RKO (cell line): ENCODE measurements at places on chromosomes 11 and 22.

- no peak for DNase-seq
These were observed 16.5 kb downstream of the BRD1 start for GRCh38 chr22:49811020-49811791.

- no peak for DNase-seq
These were observed 7.1 kb downstream of the DDB1 start for GRCh38 chr11:61325649-61326414.

DNA sequence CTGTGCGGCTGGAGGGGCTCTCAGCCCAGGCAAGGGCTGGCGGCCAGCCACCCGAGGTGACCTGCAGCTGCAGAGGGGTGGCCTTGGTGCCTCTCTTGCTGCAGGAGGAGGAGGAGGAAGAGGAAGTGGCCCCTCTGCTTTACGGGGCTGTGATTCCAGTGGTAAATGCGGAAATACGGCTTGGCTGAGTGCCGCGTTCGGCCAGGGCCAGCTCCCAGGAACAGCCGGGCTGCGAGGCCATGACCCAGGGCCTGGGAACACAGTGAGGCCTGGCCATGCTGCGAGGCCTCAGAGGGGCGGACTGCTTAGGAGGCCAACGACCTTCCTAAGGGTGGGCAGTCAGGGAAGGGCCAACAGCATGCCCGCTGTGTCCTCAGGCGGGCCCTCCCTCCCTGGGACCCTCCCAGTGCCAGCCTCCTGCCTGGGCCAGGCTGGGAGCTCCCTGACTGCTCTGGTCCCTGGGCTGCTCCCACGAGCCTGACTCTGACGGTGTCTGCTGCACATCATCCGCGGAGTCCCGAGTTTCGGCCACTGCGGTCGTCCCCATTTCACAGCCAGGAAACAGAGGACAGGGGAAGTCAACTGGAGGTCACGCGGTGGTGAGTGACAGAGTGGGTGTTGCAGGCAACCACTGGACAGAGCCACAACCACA, 20.8 kb upstream of the PPARA start:
- DNase-seq = no peak

DNA sequence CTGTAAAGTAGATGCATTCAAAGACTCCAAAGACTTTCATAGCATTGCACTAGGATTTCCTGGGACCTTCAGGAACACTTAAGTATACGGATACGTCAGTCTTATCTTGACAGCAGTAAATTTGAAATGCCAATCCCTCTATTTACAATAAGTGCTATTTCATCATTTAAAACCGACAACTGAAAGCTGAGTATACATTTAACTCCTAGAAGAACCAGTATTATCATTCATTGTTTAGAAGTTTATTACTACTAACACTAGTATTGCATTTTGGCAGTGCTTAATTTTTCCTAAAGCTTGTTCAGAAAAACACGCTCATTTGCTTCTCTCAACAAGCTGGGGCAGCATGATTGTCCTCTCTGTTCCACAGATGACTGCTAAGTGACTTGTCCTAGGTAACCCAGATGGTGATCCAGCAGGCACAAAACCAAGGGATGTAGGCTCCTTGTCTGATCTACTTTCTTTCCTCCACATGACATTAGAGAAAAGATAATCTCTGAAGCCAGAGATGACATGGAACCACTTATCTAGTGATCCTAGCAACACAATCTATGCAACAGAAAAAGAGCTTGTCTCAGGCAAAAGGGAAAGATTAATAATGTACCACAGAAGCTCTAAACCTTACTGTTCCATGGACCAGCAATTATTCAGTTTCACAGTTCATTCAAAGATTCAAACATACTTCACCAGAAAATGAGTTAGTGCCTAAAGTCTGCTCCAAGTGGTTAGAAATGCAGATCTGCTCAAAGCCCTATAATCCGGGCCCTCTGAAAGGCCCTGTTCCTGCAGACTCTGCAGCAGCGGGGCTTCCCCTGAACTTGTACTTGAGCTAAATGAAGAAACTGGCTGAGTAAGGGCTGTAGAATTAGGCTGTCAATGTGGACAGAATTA, 5.2 kb downstream of the MAML2 start:
- no peak for DNase-seq

DNA sequence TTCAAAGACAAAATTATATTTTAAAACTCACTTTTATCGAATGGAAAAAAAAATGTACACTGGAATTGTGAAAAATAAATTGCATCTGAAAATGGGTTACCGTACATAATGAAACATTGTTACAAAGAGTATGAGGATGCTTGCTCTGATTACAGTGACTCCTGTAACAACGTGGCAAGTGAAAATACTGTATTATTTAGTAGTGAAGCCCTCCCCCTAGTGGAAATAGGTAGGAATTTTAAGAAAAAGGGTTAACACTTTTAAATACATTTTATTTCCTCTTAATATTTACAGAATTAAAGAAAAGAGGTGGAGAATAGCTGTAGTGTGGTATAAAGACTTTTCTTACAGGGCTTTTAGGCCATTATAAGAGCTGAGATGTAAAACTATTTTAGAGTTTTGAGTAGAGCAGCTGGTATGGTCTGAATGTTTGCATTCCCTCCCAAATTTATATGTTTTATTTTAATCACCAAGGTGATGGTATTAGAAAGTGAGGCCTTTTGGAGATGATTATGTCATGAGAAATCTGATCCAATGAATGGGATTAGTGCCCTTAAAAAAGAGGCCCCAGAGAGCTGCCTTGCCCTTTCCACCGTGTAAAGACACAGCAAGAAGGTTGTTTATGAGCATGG, 25.2 kb downstream of the FAM76B start:
- DNase-seq = peak; percentile 74

- no peak for DNase-seq
These were observed 79.9 kb upstream of the TCF20 start for GRCh38 chr22:42350373-42350772.

DNA sequence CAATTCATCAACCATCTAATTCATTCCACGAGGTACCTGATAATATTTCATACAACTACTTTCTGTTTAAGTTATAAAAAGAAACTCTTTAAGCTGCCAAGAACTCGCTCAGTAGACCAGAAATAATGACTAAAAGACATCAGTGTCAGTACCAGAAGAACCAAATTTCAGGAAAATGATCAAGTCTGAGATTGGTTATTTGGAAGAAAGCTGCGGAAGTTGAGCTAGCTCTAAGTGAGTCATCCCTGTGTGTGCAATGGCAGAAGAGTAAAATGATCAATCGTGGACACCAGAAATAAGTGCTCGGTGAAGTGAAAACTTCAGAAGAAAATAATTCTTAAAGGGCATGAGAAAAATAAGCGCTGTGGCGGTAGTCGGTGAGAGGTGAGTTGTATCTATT, 933.2 kb upstream of the CHORDC1 start:
- DNase-seq = no peak

DNA sequence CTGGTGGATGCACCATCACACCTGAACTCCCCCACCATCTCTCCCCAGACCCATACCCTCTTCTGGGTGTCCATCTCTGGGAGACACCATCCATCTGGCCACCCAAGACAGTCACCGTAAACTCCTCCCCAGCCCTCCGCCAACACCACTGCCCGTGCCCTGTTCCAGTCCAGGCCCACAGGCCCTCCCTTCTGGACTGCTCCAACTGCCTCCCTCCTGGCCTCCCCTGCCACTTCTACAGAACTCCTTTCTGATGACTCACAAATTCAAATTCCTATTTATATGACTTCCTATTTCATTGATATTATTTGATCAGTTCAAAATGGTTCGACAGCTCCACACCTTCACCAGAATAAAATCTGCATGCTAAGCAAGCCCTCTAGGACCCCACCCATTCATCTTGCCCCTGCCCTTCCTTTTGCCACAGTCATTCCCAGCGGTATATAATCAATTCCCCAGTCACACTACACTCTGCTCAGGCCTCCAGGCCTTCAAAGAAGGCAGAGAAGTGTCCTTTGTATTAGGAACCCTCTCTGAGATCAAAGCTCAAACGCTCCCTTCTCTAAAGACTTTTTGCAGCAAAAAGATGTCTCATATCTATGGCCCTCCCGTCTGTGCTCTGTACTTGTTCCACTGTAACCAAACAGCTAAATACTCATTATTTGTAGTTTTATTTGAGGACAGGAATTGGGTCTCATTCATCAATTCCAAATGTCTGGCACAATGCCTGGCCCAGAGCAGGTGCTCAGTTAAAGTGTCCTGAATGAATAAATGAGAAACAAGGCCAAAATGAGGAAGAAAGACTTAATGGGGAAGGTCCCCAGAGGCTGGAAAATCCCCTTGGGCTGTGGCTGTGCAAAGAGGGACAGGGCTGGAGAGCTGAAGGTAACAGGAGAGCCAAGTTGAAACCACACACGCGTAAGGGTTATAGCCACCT, 29.0 kb downstream of the MYH9 start:
- DNase-seq = no peak

DNA sequence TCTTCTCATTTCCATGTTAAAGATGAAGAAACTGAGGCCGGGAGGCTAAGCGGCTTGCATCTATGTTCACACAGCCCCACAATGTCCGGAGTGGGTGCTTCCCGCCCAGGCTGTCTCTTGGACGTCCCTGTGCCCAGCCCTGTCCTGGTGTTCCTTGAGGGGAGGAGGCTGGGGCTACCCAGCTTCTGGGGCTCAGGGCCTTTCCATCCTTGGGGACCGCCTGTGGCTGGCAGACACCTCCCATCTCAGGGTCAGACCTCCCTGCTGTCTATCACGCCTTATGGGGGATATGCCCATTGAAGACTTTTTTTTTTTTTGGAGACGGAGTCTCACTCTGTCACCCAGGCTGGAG, 95.5 kb downstream of the WNT7B start:
- DNase-seq = no peak

DNA sequence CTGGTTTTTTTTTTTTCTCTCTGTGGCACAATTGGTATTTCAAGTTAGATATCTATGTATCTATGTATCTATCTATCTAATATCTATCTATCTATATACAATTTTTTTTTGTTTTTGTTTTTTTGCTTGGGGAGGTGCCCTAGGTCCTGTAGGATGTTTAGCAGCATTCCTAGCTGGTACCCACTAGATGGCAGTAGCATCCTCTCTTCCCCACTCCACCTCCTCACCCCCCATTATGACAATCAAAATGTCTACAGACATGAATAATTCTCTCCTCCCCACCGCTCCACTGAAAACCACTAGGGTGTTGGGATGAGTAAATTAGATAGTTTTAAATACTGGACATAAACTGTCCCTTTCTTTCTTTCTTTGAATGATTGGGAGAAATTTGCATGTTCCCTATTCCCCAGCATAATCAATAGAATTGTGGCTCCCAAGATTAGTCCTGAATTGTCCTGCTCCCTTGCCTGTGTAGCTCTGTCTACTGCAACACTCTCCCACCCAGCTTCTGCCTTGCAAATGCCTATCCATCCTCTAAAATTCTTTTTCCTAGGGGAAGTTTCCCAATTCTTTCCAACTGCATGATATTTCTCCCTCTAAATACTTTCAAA, 1152.4 kb downstream of the LRRC4C start:
- peak; percentile 69 for DNase-seq

- DNase-seq = no peak
These were observed 19.3 kb downstream of the UPB1 start for GRCh38 chr22:24514241-24515026.

DNA sequence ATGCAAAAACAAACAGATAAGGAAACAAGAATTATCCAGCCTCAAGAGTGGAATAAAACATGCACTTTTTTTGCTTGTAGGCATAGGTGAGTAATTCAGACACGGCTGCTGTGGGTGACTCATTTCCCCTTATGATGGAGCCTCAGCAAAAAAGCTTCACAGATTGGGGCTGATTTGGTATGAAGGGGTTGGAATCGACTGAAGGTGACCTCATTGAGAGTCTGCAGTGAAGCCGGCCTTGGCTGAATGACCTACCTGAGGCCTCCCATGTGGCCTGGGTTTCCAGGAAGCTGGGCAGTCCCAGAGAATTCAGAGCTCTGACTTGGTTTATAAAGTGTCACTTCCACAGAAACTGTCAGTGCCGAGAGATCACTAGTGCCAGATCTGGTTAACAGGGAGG, 34.2 kb upstream of the VPREB1 start:
- DNase-seq = peak; percentile 91
